Keratinocyte (primary cell): ENCODE measurements at places on chromosomes 4 and X.
A peak's percentile ranks its signal among the peaks of the same experiment; 100 is the strongest.

- H3K27me3 ChIP-seq, result no peaks in the 10 kb centered on the region
- peak overlapping the region; percentile 77 for H3K4me3 ChIP-seq
- H3K36me3 ChIP-seq, result no peaks in the 10 kb centered on the region
- peak overlapping the region; percentile 88 for H3K27ac ChIP-seq
Measured at GRCh38 chrX:107674480-107675364, 46.4 kb downstream of the PRPS1 start.

GRCh38 chr4:154490583-154491340 is 837 bp downstream of the DCHS2 start:
- peaks cover 41% of the 10 kb centered on the region for H3K27me3 ChIP-seq
- no peak overlapping the region for H3K27ac ChIP-seq
- peaks cover 4% of the 10 kb centered on the region for H3K4me1 ChIP-seq
- peak overlapping the region; percentile 47 for H3K4me3 ChIP-seq

DNA sequence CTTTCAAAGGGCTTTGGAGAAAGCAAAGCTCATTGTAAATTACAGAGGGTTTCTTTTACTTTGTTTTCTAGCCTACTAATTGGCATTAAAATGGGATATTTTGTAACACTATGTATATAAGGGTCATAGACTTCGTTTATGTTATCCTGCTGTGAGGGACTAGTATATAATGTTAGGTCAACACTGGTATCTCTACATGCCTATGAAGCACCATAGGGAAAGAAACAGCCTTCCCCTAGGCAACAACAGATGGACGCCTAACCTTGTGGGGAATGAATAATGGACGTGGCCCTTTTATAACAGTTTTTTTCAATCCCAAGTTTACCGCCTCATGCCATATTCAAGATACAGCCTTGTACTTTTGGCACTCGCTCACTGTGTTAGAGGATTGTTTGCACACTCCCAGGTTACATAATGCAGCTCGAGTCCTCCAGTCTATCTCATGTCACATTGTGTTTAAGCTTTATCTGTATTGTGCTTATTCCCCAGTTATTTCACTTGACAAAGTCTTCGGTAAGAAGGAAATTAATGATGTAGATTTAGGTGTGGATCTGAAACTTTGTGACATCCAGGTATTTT is 711.0 kb downstream of the RPA4 start:
- H3K36me3 ChIP-seq, result no peaks in the 10 kb centered on the region
- no peak for DNase-seq
- no peaks in the 10 kb centered on the region for H3K27me3 ChIP-seq
- H3K4me1 ChIP-seq, result no peaks in the 10 kb centered on the region

GRCh38 chrX:150229030-150229429 is 134.1 kb upstream of the MAMLD1 start:
- DNase-seq, result no peak
- no peaks in the 10 kb centered on the region for H3K4me1 ChIP-seq
- H3K27me3 ChIP-seq, result no peaks in the 10 kb centered on the region
- no peak overlapping the region for H3K4me3 ChIP-seq
- no peak overlapping the region for H3K27ac ChIP-seq

GRCh38 chr4:156073976-156074375 is 120.3 kb upstream of the CTSO start:
- no peak for DNase-seq
- H3K4me1 ChIP-seq, result no peaks in the 10 kb centered on the region
- no peaks in the 10 kb centered on the region for H3K36me3 ChIP-seq
- H3K27me3 ChIP-seq, result no peaks in the 10 kb centered on the region
- no peak overlapping the region for H3K27ac ChIP-seq
- H3K4me3 ChIP-seq, result no peak overlapping the region

DNA sequence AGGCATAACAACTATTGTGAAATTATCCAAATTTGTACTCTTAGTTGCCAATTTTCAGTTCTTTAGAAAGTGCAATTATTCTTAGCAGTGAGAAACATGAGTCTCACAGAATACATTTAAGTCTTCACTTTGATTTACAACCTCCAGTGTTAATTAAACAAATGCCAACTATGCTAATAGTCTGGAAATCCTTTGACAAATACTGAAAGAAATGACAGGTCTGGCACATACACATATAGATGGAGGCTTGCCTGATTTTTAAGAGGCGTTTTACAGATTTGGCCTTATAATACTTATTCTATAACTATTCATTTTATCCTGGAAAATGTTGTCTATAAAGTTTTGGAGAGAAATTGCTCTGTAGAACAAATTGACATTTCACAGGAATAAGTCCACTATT is 320.1 kb downstream of the TRIML1 start:
- H3K4me1 ChIP-seq, result no peaks in the 10 kb centered on the region
- no peaks in the 10 kb centered on the region for H3K27me3 ChIP-seq
- no peak overlapping the region for H3K4me3 ChIP-seq
- no peaks in the 10 kb centered on the region for H3K36me3 ChIP-seq
- DNase-seq, result no peak

DNA sequence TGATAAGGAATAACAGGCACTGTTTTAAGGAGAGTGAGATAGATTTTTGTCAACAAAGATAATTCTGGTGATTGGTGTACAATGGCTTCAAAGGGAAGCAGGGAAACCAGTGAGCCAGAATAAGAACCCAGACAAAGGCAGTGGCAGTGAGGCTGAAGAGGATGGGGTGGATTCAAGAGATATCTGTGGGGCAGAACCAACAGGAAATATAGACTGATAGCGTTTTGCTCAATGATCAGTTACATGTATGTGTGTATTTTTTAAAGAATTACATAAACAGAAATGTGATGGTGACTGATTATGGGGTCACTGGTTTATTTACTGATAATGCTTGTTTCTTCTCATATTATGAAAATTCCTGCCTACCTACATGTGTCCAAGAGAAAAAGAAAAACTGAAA is 66.4 kb downstream of the AMMECR1 start:
- no peaks in the 10 kb centered on the region for H3K36me3 ChIP-seq
- DNase-seq, result no peak
- no peaks in the 10 kb centered on the region for H3K27me3 ChIP-seq
- H3K27ac ChIP-seq, result no peak overlapping the region
- H3K4me1 ChIP-seq, result peaks cover 9% of the 10 kb centered on the region

- no peak overlapping the region for H3K27ac ChIP-seq
- no peaks in the 10 kb centered on the region for H3K4me1 ChIP-seq
- no peaks in the 10 kb centered on the region for H3K27me3 ChIP-seq
- H3K36me3 ChIP-seq, result no peaks in the 10 kb centered on the region
- DNase-seq, result no peak
Measured at GRCh38 chrX:31656013-31656412, 584.2 kb upstream of the FTHL17 start.

DNA sequence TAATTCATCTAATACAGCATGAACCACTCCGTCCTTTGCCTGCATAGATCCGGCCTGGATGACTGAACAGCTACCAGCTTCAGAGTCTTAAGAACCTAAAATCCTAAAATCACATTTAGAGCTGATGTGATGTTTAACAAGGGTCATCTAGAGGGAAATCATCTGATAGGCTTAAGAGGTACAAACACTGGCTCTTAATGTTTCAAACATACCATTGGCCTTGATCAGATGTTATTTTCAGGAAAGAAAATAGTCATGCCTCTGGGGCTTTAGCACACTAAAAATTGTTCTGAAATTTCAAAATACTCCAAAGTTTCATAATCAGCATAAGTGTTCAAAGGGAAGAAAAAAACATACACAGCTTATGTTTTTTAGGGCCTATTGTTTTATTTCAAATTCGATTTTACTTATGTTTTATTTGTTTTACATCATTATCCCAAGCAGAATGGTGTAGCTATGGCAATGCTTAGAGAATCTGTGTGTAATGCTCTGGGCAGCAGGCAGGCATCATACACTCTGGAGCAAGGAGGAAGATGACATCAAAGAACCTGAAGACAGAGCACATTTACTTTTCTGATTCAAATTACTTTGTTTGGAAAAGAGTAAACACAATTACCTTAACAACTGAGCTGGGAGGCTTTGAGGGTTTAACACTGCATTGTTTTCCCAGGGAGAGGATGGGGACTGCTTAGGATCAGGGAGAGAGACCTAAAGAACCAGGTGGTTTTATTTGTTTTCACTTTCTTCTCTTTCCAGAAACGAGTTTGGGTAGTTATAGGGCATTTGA is 25.3 kb upstream of the LEF1 start:
- H3K27me3 ChIP-seq, result peaks cover 9% of the 10 kb centered on the region
- no peaks in the 10 kb centered on the region for H3K36me3 ChIP-seq
- H3K4me1 ChIP-seq, result no peaks in the 10 kb centered on the region
- H3K27ac ChIP-seq, result no peak overlapping the region
- H3K4me3 ChIP-seq, result no peak overlapping the region

DNA sequence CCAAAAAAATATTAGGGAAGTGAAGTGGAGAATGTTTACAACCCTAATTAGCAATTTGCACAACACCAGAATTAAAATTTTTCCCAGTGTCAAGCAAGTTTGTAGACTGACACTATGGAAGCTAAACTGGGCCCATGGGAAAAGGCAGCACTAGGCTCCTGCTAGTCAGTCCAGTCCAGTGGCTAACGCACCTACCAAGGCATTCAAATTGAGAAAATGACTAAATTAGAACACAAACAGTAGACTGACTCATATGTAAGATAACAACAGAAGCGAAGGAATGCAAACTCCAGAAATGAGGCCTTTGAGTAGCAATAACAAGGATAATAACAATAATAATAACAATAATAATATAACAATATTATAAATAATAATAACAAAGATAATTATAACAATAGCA is 90.7 kb downstream of the GRIA3 start:
- H3K27me3 ChIP-seq, result no peaks in the 10 kb centered on the region
- no peaks in the 10 kb centered on the region for H3K4me1 ChIP-seq
- no peak for DNase-seq
- H3K27ac ChIP-seq, result no peak overlapping the region

DNA sequence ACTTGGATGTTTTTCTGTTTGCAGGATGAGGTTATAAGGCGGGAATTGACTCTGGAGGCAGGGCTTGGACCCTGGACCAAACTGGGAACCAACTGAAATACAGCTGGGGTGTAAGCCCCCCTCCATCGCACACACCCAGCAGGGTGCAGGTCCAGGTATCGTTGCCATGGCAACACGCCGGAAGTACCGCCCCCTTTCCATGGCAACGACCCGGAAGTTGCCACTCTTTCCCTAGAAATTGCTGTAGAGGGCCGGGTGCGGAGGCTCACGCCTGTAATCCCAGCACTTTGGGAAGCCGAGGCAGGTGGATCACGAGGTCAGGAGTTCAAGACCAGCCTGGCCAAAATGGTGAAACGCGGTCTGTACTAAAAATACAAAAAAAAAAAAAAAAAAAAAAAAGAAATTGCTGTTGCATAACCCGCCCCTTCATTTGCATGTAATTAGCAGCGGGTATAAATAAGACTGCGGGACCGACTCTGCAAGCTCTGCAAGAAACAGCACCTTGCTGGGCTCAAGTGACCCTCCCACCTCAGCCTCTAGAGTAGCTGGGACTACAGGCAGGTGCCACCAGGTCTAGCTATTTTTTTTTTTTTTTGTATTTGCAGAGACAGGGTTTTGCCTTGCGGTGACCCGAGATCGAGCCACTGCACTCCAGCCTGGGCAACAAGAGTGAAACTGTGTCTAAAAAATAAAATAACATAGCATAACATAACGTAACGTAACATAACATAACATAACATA is 139.6 kb downstream of the CRLF2 start:
- no peak overlapping the region for H3K27ac ChIP-seq
- H3K4me1 ChIP-seq, result no peaks in the 10 kb centered on the region
- H3K27me3 ChIP-seq, result no peaks in the 10 kb centered on the region
- H3K4me3 ChIP-seq, result no peak overlapping the region
- DNase-seq, result no peak

DNA sequence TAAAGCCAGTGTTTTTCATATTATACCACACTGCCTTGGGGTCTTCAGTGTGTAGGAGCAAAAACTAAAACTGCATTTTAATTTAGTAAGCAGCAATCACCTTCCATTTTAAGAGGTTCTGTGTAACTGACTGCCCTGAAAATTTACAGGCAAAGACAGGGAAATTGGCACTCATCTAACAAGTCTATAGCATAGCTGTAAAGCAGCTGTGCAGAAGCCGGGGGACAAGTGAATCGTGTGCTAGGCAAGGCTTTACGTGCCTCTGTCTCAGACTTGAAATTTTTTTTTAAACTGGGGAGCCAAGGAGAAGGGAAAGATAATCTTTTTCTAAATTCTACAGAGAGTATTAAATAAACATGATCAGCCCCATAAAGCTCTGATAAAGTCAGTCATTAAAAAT is 39.7 kb downstream of the TSPAN5 start:
- H3K4me1 ChIP-seq, result no peaks in the 10 kb centered on the region
- H3K4me3 ChIP-seq, result no peak overlapping the region

- no peaks in the 10 kb centered on the region for H3K36me3 ChIP-seq
- no peak for DNase-seq
- H3K4me3 ChIP-seq, result no peak overlapping the region
- no peaks in the 10 kb centered on the region for H3K4me1 ChIP-seq
- H3K27ac ChIP-seq, result no peak overlapping the region
Measured at GRCh38 chr4:64405761-64406160, 3.5 kb downstream of the TECRL start.

- peaks cover 63% of the 10 kb centered on the region for H3K4me1 ChIP-seq
- no peak overlapping the region for H3K27ac ChIP-seq
- no peak overlapping the region for H3K4me3 ChIP-seq
- no peak for DNase-seq
- no peaks in the 10 kb centered on the region for H3K36me3 ChIP-seq
Measured at GRCh38 chr4:2795300-2795892, 2.5 kb downstream of the SH3BP2 start.

DNA sequence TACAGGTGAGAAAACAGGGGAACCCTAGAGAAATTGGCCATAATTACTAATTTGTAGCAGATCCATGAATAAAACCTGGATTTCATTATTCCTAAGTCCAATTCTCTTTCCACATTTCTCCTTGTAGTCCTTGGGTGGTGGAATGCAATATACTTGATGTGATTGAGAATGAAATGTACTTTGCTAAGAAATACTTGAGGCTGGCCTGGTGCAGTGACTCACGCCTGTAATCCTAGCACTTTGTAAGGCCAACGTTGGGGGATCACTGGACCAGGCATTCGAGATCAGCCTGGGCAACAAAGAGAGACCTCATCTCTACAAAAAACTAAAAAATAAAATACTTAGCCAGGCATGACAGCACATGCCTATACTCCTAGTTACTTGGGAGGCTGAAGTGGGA is 15.9 kb downstream of the TMEM184C start:
- H3K4me1 ChIP-seq, result no peaks in the 10 kb centered on the region
- H3K36me3 ChIP-seq, result peaks cover 4% of the 10 kb centered on the region
- no peak overlapping the region for H3K4me3 ChIP-seq
- DNase-seq, result no peak
- H3K27me3 ChIP-seq, result no peaks in the 10 kb centered on the region

DNA sequence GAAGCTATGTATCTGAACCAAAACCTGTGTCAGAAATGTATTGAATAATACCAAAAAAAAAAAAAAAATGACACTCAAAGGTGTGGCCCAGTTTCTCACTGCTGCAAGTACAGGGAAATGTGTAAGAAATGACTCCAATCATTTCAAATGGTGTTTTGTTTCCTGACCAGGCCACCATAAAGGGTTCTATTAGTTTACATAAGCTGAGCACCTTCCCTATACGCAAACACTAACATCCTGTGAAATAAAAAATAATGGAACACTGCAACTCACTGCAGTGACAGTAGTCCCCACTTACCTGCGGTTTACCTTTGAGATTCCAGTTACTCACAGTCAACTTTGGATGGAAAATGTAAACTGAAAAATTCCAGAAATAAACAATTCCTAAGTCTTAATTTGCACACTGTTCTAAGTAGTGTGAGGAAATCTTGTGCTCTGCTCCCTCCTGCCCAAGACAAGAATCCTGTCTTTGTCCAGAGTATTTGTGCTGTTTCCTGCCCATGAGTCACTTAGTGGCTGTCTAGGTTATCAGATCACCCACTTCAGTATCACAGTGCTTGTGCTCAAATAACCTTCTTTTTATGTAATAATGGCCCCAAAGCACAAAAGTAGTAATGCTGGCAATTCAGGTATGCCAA is 265.3 kb downstream of the RCHY1 start:
- no peaks in the 10 kb centered on the region for H3K36me3 ChIP-seq
- no peak for DNase-seq
- no peaks in the 10 kb centered on the region for H3K27me3 ChIP-seq
- no peaks in the 10 kb centered on the region for H3K4me1 ChIP-seq
